ENCODE measurements at places on chromosomes 12 and 14.
A peak's percentile ranks its signal among the peaks of the same experiment; 100 is the strongest.

DNA sequence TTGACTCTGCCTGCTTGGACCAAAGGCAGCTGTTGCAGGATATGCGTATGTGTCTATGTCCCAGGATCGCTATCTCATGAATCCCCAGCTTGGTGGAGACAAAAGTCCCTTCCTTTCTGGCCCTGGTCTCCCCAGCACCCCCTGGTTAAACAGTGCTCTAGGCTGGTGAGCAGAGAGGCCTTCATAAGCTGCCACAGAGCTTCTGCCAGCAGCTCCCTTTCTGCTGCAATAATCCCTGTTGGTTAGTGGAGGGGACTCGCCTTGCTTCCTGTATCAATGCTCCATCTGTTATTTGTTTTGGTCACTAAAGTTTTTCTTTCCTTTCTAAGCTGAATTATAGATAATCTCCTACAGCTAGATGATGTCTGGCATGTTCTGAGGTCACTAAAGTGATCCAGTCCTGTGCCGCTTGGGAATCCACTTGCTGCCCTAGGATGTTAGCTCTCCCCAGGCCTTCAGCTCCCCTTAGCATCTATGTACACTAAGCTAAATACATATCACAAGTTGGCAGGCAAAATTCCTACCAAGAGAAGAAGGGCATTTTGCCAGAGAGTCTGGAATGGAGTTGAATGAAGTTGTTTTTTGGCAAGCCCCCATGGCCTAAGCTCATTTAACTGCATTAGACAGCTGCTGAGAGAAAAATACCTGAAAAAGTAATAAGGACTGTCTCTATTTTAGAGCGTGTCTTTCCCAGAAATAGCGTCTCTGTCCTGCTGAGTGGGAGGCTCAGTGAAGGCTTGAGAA lies 47.8 kb downstream of the RDH12 start:
- DNase-seq: no peak

DNA sequence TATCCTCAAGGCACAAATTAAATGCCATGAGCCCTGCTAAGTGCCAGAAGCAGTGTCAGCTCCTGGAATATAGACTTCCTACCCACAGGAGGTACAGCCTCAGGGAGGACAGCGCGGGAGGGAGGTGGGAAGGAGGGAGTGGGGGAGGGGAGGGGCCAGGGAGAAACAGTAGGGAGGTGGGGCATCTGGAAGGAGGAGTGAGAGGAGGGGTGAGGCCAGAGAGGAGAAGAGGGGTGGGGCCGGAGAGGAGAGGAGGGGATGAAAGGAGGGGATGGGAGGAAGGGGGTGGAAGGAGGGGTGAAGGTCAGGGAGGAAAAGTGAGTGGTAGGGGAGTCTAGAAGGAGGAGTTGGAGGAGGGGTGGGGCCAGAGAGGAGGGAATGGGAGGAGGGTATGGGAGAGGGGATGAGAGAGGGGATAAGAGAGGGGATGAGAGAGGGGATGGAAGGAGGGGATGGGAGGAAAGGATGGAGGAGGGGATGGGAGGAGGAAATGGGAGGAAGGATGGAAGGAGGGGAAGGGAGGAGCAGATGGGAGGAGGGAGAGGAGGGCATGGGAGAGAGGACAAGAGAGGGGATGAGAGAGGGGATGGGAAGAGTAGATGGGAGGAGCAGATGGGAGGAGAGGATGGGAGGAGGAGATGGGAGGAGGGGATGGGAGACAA lies 9.2 kb upstream of the CCDC197 start:
- no peak for DNase-seq

GRCh38 chr12:115351514-115352077 lies 667.6 kb upstream of the TBX3 start:
- no peak for DNase-seq

- DNase-seq: no peak
Measured at GRCh38 chr12:20657496-20657895, 37.6 kb upstream of the SLCO1C1 start.

DNA sequence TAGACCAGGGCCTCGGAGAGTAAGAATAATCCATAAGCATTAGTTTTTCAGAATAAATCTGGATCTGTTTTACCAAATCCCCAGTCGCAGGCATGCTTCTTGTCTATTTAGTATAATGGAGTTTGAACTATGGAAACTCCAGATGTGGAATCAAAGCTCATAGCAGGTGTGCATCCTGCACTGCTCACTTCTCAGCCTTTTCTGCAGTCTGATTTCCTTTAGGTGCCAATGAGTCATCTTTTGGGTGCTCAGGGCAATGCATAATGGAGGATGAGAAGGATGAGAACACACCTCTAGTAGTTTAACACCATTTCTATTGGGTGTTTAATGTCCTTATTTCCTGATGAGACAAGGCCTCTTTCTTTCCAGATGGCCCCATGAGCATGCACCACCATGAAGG lies 961.2 kb downstream of the TMEM121 start:
- peak; percentile 66 for DNase-seq

Measured in NCI-H2029 (cell line).